ENCODE measurements at places on chromosomes 2 and 18. TPM values are rescaled to one million over a fixed set of nuclear protein-coding genes. Genes with fewer than 3 reads are reported as not detected.

Gene GDF7
- 0.30 TPM for polyA plus RNA-seq

Gene KCNE4
- 1.4 TPM for polyA plus RNA-seq

Gene CRYBA2
- polyA plus RNA-seq = 1.6 TPM

Gene QPCT
- 30.6 TPM for polyA plus RNA-seq

Gene NAT8
- 0.10 TPM for polyA plus RNA-seq

Gene LBX2
- not detected for polyA plus RNA-seq
